ENCODE measurements at places on chromosomes 3 and 15.

- H3K36me3 ChIP-seq, result no peaks in the 10 kb centered on the region
Measured at GRCh38 chr15:43314171-43314570, 16.2 kb downstream of the LCMT2 start.

DNA sequence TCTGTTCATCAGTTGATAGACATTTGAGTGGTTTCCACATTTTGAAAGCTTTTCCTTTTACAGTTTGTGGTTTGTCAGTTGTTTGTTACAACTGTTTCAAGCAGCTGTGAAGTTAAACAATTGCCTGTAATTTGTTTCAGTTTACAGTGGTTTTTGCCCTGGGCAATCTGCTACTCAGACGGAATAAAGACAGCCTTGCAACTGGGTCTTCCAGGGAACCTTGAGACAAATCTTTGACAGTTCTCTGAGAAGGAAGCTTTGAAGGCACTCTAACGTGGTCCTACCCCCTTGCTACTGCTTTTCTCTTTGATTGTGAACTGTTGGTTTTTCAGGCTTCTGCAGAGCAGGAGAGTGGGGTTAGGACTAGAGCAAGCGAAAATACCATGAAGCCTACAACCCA lies 28.0 kb downstream of the LRRC28 start:
- H3K4me3 ChIP-seq, result no peak overlapping the region
- peaks cover 5% of the 10 kb centered on the region for H3K4me1 ChIP-seq
- DNase-seq, result no peak
- peaks cover 3% of the 10 kb centered on the region for H3K27me3 ChIP-seq
- no peak overlapping the region for H3K27ac ChIP-seq
- H3K36me3 ChIP-seq, result no peaks in the 10 kb centered on the region

GRCh38 chr3:110654843-110655502 lies 416.6 kb upstream of the NECTIN3 start:
- no peaks in the 10 kb centered on the region for H3K27me3 ChIP-seq
- no peaks in the 10 kb centered on the region for H3K36me3 ChIP-seq
- H3K4me1 ChIP-seq, result peaks cover 12% of the 10 kb centered on the region
- DNase-seq, result no peak

DNA sequence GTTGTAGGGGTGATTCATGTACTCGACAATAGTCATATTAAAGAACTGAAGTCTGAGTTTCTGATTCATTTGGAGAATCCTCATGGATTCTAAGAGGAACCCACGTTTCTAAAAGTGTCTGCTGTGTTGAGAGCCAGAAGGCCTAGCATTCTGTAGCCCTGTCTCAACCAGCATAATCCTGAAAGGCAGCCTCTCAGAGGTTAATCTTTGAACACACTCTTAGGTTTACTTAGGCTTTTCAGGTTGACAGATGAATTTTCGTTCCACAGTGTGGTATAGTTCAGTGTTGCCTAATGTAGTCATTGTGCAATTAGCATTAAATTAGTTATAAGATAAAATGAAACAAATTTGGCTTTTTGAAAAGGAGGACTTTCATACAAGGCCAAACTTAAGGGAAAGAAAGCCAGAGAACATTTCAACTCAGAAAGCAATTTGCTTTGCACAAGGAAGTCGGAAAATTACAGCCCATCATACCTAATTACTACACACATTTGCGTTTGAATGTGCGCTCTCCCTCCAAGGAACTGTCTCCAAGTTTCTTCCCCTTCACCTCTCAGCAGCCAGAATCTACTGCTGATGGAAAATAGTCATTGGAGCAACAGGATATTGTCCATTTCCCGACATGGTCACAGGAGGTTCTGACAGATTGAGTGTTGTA lies 42.0 kb downstream of the AGBL1 start:
- H3K4me3 ChIP-seq, result no peak overlapping the region
- H3K27ac ChIP-seq, result no peak overlapping the region
- no peaks in the 10 kb centered on the region for H3K27me3 ChIP-seq
- no peak for DNase-seq
- no peaks in the 10 kb centered on the region for H3K36me3 ChIP-seq

GRCh38 chr15:30065025-30065801 lies 17.5 kb upstream of the GOLGA8J start:
- H3K36me3 ChIP-seq, result no peaks in the 10 kb centered on the region
- H3K27me3 ChIP-seq, result peaks cover under 1% of the 10 kb centered on the region
- DNase-seq, result no peak
